Keratinocyte (primary cell): ENCODE measurements at places on chromosomes 1 and 21.

DNA sequence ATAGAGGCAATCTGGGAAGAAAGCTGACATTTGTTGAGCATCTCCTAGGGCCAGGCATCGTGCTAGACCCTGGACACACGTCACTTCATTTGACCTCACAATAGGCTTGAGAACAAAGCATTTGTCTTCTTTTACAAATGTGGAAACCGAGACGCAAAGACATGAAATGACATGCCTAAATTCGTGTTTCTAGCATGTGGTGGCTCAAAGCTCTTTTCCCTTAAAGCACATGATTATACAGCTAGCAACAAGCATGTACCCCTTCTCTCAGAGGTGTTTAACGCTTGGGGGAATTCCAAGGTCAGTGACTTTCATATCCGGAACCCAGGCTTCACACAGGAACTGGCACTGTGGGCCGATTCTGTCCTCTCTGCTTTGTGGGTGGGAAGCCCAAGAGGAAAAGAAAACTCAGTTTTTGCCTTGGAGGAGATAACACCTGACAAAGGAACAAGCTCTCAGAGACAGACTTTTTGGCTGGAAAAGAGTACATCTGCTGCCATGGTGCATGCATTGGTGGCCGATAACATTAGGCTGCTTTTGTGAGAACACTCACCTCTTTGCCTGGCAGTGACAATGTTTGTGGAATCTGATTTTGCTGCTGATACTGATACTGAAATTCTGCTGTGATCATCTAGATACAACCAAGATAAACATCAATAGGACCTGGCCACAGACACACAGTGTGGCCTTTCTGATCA lies 15.4 kb upstream of the CD2 start:
- no peaks in the 10 kb centered on the region for H3K27me3 ChIP-seq
- H3K36me3 ChIP-seq, result no peaks in the 10 kb centered on the region
- H3K27ac ChIP-seq, result peak overlapping the region; percentile 28
- H3K4me1 ChIP-seq, result peaks cover 13% of the 10 kb centered on the region

- no peaks in the 10 kb centered on the region for H3K36me3 ChIP-seq
- H3K4me3 ChIP-seq, result no peak overlapping the region
- H3K4me1 ChIP-seq, result peaks cover 19% of the 10 kb centered on the region
- H3K27me3 ChIP-seq, result no peaks in the 10 kb centered on the region
- H3K27ac ChIP-seq, result no peak overlapping the region
Observed at GRCh38 chr1:159594625-159595405, 7.2 kb downstream of the APCS start.

GRCh38 chr1:1165485-1165884 lies 8.2 kb upstream of the TTLL10 start:
- no peaks in the 10 kb centered on the region for H3K27me3 ChIP-seq
- DNase-seq, result no peak
- peaks cover 5% of the 10 kb centered on the region for H3K36me3 ChIP-seq
- H3K27ac ChIP-seq, result peak overlapping the region; percentile 95
- H3K4me3 ChIP-seq, result peak overlapping the region; percentile 92

DNA sequence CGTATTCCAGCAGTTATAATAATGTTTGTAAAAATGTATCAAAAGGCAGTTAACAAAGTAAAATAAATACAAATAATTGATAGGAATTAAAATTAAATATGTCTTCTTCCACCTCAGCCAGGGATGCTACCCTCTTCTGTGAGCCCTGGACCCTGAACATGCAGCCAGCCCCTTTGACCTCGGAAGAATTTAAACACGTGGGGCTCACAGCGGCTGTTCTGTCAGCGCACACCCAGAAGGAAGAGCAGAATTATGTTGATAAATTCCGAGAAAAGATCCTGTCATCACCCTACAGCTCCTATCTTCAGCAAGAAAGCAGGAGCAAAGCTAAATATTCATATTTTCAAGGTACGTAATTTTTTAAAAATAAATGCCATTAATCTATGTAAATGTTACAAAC lies 26.5 kb downstream of the UTS2 start:
- H3K27ac ChIP-seq, result no peak overlapping the region
- H3K4me3 ChIP-seq, result no peak overlapping the region
- H3K4me1 ChIP-seq, result no peaks in the 10 kb centered on the region
- H3K36me3 ChIP-seq, result peaks cover 11% of the 10 kb centered on the region
- no peaks in the 10 kb centered on the region for H3K27me3 ChIP-seq
